ENCODE measurements at places on chromosomes 16 and 17. TPM values are rescaled to one million over a fixed set of nuclear protein-coding genes. Genes with fewer than 3 reads are reported as not detected.

GRCh38 chr17:3766779-3767178 lies 34.2 kb downstream of the ITGAE start:
- no peak overlapping the region for H3K4me3 ChIP-seq
- no peaks in the 10 kb centered on the region for H3K27me3 ChIP-seq
- no peaks in the 10 kb centered on the region for H3K4me1 ChIP-seq
- no peaks in the 10 kb centered on the region for H3K36me3 ChIP-seq
- no peak overlapping the region for H3K27ac ChIP-seq
- DNase-seq = no peak

GRCh38 chr16:46747777-46748651 lies at the start of gene MYLK3:
Gene MYLK3, minus strand, starts transcription at chr16:46748344. Its CDS starts 151 bp downstream, at chr16:46748193.
- no peaks in the 10 kb centered on the region for H3K4me1 ChIP-seq
- DNase-seq = no peak
- no peak within 1 kb of the TSS for H3K27ac ChIP-seq
- no peaks in the 10 kb centered on the region for H3K27me3 ChIP-seq

GRCh38 chr17:76995387-76996105 lies 127.3 kb downstream of the MGAT5B start:
- peaks cover 37% of the 10 kb centered on the region for H3K4me1 ChIP-seq
- no peak overlapping the region for H3K27ac ChIP-seq
- H3K36me3 ChIP-seq = no peaks in the 10 kb centered on the region
- H3K4me3 ChIP-seq = no peak overlapping the region
- H3K27me3 ChIP-seq = no peaks in the 10 kb centered on the region
- DNase-seq = no peak

GRCh38 chr17:18261146-18261515 lies 669 bp downstream of the MIEF2 start:
- DNase-seq = peak; percentile 29
- H3K36me3 ChIP-seq = peaks cover 48% of the 10 kb centered on the region
- no peaks in the 10 kb centered on the region for H3K27me3 ChIP-seq
- H3K4me3 ChIP-seq = peak overlapping the region; percentile 69

DNA sequence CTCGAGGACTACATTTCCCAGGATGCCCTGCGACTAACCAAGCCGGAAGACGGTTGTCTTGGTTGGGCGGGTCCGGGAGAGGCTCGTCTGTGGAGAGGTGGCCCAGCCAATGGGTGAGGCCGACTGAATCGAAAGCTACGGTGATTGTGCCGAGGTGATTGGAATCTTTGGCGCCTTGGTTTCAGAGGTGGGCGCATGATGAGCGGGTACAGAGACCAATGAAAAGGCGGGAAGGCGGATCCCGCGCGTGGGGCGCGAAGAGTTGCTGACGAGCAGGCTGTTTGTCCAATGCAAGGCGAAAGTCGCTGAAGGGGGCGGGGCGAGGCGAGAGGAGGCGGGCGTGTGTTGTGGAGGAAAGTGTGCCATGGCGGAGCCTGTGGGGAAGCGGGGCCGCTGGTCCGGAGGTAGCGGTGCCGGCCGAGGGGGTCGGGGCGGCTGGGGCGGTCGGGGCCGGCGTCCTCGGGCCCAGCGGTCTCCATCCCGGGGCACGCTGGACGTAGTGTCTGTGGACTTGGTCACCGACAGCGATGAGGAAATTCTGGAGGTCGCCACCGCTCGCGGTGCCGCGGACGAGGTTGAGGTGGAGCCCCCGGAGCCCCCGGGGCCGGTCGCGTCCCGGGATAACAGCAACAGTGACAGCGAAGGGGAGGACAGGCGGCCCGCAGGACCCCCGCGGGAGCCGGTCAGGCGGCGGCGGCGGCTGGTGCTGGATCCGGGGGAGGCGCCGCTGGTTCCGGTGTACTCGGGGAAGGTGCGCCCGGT lies at the start of gene NFATC2IP:
Gene NFATC2IP (plus strand): TSS at position 290 of the 762 bp plus-strand sequence. CDS start 75 bp downstream, at position 365.
- H3K4me3 ChIP-seq = peak within 1 kb of the TSS; percentile 88
- peak within 1 kb of the TSS; percentile 37 for H3K27ac ChIP-seq
- peak; percentile 100 for DNase-seq
- peaks cover 42% of the 10 kb centered on the region for H3K36me3 ChIP-seq
- H3K27me3 ChIP-seq = no peaks in the 10 kb centered on the region

DNA sequence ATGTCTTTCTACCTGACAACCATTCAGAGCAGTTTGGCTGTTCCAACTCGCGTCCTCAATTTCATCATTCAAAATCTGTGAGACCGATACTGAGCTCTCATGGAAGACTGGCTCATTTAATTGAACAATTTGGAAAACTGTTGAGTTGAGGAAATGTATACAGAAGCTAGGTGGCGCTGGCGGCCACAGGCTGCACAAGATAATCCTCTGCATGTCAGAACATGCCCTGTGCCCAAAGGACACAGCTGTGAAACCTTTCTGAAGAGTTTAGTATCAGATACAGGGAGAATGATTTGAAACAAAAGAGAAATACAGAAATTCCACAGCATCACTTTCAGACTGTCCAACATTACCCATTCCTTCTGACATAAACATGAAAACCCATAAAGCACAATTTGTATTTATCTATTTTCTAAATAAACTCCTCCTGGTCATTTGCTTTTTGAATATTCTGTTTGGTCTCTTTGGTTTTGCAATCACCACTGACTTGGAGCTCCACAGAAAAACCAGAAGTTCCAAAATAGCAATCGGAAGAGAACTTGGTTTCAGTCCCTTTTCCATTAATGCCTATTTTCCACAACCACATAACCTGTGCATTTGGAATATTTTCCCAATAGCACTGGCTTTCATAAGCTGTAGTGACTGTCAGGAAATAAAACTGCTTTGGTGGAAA lies 192.8 kb downstream of the MAP2K6 start:
- no peaks in the 10 kb centered on the region for H3K27me3 ChIP-seq
- DNase-seq = peak; percentile 67
- no peaks in the 10 kb centered on the region for H3K36me3 ChIP-seq
- no peak overlapping the region for H3K4me3 ChIP-seq
- H3K27ac ChIP-seq = peak overlapping the region; percentile 95
- peaks cover 34% of the 10 kb centered on the region for H3K4me1 ChIP-seq

DNA sequence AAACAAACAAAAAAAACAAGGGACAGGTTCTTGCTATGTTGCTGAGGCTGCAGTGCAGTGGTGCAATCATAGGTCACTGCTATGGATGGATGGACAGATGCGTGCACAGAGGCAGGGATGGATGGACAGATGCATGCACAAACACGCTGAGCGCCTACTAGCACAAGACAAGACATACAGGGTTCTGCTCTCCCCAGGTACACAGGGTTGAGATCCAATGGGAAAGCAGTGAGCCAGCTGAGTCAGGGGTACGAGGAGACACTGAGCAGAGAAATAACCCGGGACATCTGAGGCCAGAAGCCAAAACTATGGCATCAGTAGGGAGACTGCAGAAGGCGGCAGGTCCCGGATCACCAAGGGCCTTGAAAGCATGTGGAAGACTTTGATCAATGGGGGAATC lies 6.2 kb downstream of the IL32 start:
- H3K4me3 ChIP-seq = no peak overlapping the region
- 0 out of 2 replicates have a peak, but pooled peaks cover 8% of the 10 kb centered on the region for H3K36me3 ChIP-seq
- no peak for DNase-seq
- H3K4me1 ChIP-seq = peaks cover under 1% of the 10 kb centered on the region
- no peak overlapping the region for H3K27ac ChIP-seq
- no peaks in the 10 kb centered on the region for H3K27me3 ChIP-seq

- no peaks in the 10 kb centered on the region for H3K4me1 ChIP-seq
- no peaks in the 10 kb centered on the region for H3K27me3 ChIP-seq
- no peak overlapping the region for H3K4me3 ChIP-seq
- H3K27ac ChIP-seq = no peak overlapping the region
- no peak for DNase-seq
Observed at GRCh38 chr17:42313773-42314566, 25.7 kb downstream of the STAT5A start.

DNA sequence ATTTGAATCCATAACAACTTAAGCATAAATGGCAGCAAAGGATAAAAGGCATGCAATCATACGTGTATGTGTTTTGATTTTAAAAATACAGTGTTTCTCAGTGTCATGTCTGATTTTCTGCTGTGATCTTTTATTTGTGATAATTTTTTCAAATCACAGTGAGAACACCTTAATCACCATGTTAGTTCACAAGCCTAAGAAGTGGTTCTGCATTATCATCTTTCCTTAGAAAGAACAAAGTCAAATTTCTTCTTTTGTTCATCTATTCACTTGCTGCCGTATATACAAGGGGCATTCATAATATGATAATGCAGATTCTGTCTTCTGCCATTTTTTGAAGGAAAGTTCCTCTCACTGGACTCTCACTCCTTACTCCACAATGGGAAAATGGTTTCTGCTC lies 33.3 kb upstream of the ABCA9 start:
- no peak overlapping the region for H3K27ac ChIP-seq
- H3K4me3 ChIP-seq = no peak overlapping the region
- no peaks in the 10 kb centered on the region for H3K4me1 ChIP-seq
- H3K36me3 ChIP-seq = no peaks in the 10 kb centered on the region
- H3K27me3 ChIP-seq = no peaks in the 10 kb centered on the region

GRCh38 chr17:47702391-47702995 lies 8.5 kb downstream of the TBKBP1 start:
- no peaks in the 10 kb centered on the region for H3K4me1 ChIP-seq
- no peaks in the 10 kb centered on the region for H3K27me3 ChIP-seq
- DNase-seq = no peak
- H3K27ac ChIP-seq = no peak overlapping the region
- H3K4me3 ChIP-seq = no peak overlapping the region
- H3K36me3 ChIP-seq = no peaks in the 10 kb centered on the region

- no peak for DNase-seq
- no peak overlapping the region for H3K27ac ChIP-seq
- no peaks in the 10 kb centered on the region for H3K4me1 ChIP-seq
Observed at GRCh38 chr16:12750554-12750918, 53.2 kb downstream of the CPPED1 start.

DNA sequence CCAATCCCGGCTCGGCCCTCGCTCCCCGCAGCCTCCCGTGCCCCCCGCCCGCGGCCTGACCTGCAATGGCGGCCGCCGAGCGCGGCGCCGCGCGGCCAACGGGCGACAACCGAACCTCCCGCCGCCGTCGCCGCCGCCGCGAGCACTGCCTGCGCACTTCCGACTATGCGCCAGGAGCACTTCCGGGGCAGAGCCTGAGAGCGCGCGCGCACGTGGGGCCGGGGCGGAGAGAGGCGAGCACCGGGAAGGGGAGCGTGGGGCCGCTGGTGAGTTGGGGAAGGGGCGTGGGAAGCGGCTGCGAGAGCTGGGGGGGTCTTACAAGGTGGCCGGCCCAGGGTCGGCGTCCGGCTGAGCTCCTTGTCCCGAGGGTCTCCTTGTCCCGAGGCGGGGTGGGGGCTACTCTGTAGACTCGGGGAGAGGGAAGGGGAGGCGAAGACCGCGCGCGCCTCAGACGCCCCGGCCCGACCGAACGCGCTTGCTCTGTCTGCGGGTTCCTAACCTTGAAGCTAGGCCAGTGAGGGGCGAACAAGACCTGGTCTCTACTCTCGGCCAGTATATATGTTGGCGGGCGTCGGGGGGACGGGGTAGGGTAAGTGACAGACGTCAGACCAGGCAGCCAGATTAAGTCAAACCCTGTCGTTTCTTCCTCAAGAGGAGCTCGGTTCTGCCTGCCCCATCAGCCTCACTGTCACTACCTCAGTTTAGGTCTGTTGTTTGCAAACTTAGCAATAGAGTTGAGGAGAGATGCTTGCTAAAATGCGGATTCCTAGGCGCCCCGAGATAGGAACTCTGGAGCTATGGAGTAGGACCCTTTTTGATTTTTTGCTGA lies at the start of the genes CHTF8 and UTP4:
Gene CHTF8 (minus strand): TSS at position 165 of the 829 bp plus-strand sequence. CDS start 11,130 bp downstream, outside the sequence.
Gene UTP4 (plus strand): TSS at position 226 of the 829 bp plus-strand sequence. CDS start 811 bp downstream, outside the sequence.
- H3K4me3 ChIP-seq = peak within 1 kb of the TSS; percentile 99
- peak within 1 kb of the TSS; percentile 90 for H3K27ac ChIP-seq
- peaks cover 23% of the 10 kb centered on the region for H3K4me1 ChIP-seq
- peak; percentile 86 for DNase-seq
- H3K36me3 ChIP-seq = peaks cover 75% of the 10 kb centered on the region
- H3K27me3 ChIP-seq = no peaks in the 10 kb centered on the region

GRCh38 chr16:78681743-78682142 lies 582.3 kb downstream of the WWOX start:
- no peaks in the 10 kb centered on the region for H3K36me3 ChIP-seq
- H3K27ac ChIP-seq = no peak overlapping the region
- H3K4me1 ChIP-seq = no peaks in the 10 kb centered on the region
- no peak for DNase-seq
- no peak overlapping the region for H3K4me3 ChIP-seq

- H3K27ac ChIP-seq = no peak overlapping the region
- no peak overlapping the region for H3K4me3 ChIP-seq
- no peak for DNase-seq
- H3K36me3 ChIP-seq = peaks cover 30% of the 10 kb centered on the region
- no peaks in the 10 kb centered on the region for H3K27me3 ChIP-seq
Observed at GRCh38 chr16:11038777-11039176, 94.4 kb downstream of the CLEC16A start.

GRCh38 chr17:44608727-44609435 lies 47.4 kb upstream of the MEIOC start:
- no peaks in the 10 kb centered on the region for H3K27me3 ChIP-seq
- H3K27ac ChIP-seq = no peak overlapping the region
- H3K4me3 ChIP-seq = no peak overlapping the region
- H3K36me3 ChIP-seq = no peaks in the 10 kb centered on the region
- H3K4me1 ChIP-seq = peaks cover 19% of the 10 kb centered on the region

DNA sequence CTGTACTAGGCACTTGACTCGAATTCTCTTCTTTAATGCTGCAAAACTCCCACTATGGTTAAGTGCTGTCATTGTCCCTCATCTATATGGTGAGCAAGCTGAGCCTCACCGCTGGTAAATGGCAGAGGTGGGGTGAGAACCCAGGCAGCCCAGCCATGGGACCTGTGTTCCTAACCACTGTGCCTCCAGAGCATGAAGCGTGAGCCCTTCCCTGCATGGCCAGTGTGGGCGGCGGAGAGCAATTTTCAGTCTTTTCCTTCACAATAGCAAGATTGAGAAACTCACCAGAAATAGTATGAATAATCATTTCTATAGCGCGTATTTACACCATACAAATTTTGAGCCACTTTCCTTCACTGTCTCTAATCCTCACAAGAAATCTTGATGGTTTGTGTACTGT lies 9.2 kb downstream of the BFAR start:
- H3K4me3 ChIP-seq = no peak overlapping the region
- no peaks in the 10 kb centered on the region for H3K27me3 ChIP-seq
- no peak overlapping the region for H3K27ac ChIP-seq
- no peaks in the 10 kb centered on the region for H3K4me1 ChIP-seq
- no peak for DNase-seq

- DNase-seq = no peak
- no peak overlapping the region for H3K4me3 ChIP-seq
- no peaks in the 10 kb centered on the region for H3K36me3 ChIP-seq
Observed at GRCh38 chr16:15775663-15776304, 81.0 kb downstream of the MYH11 start.

GRCh38 chr16:85711982-85712587 lies 23.3 kb upstream of the GINS2 start:
- H3K27me3 ChIP-seq = no peaks in the 10 kb centered on the region
- H3K4me3 ChIP-seq = no peak overlapping the region
- DNase-seq = no peak
- no peaks in the 10 kb centered on the region for H3K36me3 ChIP-seq

Gene TP53TG3
- total RNA-seq = not detected

Gene CES5A
- total RNA-seq = not detected

Gene SLC5A11
- total RNA-seq = not detected

Gene PLA2G10
- total RNA-seq = not detected

Gene RNF222
- not detected for total RNA-seq

Gene SRCIN1
- not detected for total RNA-seq

Gene TENT4B
- 10.5 TPM for total RNA-seq

Gene MYH1
- total RNA-seq = not detected

Gene DUSP3
- total RNA-seq = 39.7 TPM

Gene PLCG2
- 0.03 TPM for total RNA-seq
